H4 (cell line): ENCODE measurements at places on chromosomes 1 and 21.

- no peak for DNase-seq
Observed at GRCh38 chr1:41349361-41350054, 11.7 kb upstream of the FOXO6 start.

- DNase-seq: no peak
Observed at GRCh38 chr1:29675481-29676263, 439.4 kb downstream of the PTPRU start.

GRCh38 chr1:201061049-201061448, 37.5 kb upstream of the KIF21B start:
- no peak for DNase-seq

GRCh38 chr1:102800406-102800805, 307.9 kb downstream of the COL11A1 start:
- no peak for DNase-seq

- DNase-seq: no peak
Observed at GRCh38 chr1:57137980-57138379, 172.2 kb upstream of the C8B start.

GRCh38 chr1:30888975-30889374, 19.6 kb downstream of the SDC3 start:
- DNase-seq: no peak

GRCh38 chr1:18073066-18073642, 34.4 kb upstream of the IGSF21 start:
- DNase-seq: no peak

GRCh38 chr1:224774378-224774777, 155.1 kb upstream of the DNAH14 start:
- DNase-seq: no peak

DNA sequence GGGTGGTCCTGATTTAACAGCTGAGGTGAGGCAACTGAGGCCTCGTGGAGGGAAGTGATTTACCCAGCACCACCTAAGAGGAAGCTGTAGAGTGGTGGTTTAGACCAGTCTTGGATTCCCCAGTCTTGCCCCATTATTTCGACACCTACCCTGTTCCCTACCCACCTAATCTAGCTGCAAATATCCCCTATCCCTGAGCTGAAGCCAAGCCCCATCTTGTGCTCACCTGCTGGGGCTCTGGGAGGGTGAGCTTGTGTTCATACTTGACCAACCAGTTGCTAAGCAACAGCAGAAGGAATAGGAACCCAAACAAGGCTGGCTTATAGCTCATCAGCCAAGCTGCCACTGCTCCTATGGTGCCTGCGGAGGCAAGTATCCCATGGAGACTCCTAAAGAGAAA, 2.0 kb downstream of the TEX46 start:
- no peak for DNase-seq

DNA sequence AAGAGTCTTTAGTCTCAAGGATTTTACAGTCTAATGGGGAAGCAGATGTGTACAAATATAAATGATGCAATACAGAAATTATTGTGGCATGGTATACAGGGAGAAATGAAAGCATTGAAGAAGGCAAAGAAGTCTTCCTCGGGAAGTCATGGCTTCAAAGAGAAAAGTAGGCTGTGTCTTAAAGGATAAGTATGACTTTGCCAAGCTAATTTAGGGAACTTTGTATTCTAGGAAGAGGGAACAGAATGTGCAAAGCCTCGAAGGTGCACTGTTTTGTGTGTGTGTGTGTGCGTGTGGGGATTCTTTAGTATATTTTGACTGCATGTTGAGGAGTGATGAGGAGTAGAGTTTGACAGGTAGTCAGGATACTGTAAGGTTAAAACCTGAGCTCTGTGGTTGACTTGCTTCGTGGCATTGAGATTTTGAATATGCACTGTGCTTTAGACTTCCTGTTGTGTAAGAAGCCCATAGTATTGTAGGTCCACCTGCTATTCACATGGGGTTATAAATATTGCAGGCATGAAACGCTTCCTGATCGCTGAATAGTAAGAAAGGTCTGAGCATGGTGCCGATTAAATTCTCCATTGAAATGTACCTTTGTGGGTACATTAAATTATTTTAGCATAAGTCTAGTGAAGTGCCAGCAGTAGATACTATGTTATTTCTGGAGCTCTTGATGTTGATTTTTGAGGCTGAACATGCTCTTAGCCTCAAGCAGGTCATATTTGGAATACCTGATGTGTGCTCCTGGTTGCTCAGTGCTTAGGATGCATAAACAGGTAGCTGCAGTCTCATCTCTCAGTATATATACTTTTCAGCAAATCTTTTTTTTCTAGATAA, 8.0 kb downstream of the SMAP2 start:
- DNase-seq: no peak

DNA sequence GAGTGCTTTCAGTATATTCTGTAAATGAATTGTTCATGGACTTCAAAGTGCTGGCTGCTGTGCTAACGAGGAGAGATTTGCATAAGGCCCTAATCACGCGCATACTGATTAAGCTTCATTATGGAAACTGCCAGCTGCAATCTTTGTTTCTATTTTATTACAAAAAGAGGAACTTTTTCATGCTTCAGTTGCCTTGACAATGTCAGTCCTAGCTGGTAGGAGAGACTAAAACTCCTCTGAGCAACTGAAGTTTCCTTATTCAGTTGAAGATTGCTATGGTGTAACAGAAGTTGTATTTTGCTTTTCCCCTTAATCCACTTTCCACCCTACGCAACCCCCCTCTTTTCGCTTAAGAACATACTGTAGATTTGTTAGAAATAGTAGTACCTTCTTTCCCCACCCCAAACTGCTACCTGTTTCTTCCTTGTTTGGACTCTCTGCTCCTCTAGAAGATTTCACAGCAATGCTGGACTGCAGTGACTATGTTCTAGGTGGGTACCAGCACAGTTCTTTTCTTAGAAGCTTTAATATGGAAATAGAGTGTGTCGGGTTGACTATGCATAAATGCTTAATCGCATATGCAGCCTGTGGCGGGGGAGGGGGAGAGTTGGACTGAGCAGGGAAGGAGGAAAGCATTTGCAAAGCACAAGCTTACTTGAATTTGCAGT, 108.3 kb downstream of the POU2F1 start:
- DNase-seq: no peak

DNA sequence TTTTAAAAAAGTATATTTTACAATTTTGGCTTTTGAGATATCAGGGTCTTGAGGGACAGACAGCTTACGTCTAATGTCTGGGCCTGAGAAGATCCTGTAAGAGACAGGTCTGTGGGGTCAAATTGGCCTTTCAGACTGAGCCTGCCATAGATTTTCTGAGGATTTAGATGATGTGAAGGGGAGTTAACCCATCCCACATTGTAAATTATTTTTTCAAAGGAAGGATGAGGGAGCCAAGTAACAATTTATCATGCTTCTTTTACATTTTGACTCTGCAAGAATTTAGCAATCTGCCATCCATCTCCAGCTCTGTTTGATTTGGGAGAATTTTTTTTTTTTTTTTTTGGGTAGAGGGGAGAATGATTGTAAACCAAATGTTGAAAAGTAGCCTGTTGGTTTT, 160.9 kb downstream of the ROR1 start:
- no peak for DNase-seq

DNA sequence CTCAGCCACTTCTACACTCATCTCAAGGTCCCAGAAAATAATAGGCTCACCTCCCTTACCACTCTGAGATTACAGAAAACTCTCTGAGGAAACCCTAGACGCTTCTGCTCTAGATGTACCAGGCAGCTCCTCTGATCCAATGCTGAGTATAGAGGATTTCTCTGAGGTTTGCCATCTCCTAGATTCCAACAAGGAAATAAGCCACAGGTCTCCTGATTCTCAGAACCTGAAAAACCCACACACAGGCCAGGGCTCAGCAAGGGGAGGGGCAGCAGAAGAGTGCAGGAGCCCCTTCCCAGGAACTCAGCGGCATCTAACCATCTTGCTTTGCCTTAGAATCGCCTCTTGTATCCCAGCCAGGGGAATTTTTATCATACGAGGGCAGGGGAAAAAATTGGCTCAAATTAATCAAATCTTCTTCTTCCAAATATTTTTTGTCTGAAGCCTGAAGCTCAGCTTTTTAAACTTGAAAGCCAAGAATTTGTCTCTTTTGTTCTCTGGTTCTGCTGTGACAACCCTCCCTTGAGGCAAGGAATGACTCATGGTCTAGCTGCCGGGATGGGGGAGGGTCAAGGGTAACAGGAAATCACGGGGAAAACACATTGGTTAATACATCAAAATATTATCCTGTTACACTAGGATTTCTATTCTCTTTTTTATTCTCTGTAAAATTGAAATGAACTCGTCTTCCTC, 30.8 kb downstream of the GORAB start:
- peak; percentile 79 for DNase-seq

DNA sequence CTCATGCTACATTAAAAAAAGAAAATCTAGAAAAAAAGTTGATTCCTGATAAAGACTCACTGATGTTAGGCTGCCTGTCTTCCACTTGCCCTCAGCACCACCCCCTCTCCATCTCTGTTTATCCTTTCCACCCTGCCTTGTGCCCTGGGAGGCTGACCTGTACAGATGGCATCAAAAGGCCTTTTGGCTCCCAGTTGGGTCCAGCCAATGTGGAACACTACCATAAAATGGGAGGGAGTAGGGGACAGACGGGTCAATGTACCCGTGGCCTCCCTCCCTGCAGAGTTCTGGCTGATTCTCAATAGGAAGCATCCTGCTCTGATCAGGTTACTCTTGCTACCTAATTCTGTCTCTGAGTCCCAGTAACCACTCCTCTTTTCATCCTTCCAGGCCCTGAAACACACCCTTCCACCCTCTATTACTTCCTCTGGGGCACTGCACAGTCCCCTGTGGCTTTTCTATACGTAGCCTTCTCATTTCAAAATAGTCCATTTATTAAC, 300.0 kb downstream of the HHIPL2 start:
- DNase-seq: no peak

- no peak for DNase-seq
Observed at GRCh38 chr1:227316456-227316855, 1.8 kb downstream of the CDC42BPA start.

DNA sequence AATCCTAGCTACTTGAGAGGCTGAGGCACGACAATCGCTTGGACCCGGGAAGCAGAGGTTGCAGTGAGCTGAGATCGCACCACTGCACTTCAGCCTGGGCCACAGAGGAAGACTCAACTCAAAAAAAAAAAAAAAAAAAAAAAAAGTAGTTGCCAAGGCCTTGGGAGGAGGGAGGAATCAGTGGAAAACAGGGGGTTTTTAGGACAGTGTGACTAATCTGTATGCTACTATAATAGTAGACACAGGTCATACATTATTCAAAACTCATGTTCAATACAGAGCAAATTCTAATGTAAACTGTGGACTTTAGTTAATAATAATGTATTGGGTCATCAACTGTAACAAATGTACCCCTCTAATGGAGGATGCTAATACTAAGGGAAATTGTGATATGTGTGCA, 51.7 kb upstream of the CTPS1 start:
- no peak for DNase-seq

DNA sequence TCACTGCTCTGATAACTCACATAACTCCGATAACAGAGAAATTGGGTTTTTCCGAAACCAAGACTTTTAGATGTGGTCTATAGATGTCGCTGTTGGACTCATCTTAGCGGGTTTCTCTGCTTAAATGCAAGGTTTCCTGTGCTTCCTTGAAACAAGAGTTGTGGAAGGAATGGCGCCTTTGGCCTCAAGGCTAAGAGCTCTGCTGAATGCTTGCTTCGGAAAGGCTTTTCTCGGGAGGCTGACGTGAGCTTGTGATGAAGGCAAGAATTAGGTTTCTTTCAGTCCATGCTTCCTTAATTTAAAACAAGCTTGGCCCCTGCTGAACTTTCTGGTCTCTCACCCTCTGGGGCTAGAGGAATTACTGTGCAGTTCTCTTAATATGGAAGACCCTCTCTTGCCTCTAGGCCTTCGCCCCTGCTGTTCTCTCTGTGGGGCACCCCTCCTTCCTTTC, 113.5 kb downstream of the MAP3K21 start:
- DNase-seq: peak; percentile 66

GRCh38 chr1:81670286-81670685, 130.4 kb upstream of the ADGRL2 start:
- DNase-seq: peak; percentile 71

DNA sequence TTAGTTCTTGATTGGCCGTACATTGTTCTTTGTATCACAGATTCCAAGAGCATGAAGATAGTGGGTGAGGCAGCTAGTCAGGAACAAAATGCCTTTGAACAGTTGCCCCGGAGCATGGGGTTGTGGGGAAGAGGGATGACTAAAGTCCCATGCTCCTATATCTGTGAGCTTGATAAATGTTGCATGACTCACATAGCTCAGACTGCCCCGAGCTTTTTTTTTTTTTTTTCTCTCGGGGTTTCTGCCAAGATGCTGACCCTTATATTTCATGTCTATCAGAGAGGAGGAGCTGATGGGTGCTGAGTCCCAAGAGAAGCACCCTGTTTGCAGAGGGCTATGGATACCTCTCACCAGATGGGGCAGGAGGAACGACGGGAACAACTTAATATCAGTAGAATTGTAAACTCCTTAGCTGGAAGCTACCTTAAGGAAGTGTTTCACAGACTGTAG, 40.6 kb downstream of the SRRM1 start:
- DNase-seq: peak; percentile 68

DNA sequence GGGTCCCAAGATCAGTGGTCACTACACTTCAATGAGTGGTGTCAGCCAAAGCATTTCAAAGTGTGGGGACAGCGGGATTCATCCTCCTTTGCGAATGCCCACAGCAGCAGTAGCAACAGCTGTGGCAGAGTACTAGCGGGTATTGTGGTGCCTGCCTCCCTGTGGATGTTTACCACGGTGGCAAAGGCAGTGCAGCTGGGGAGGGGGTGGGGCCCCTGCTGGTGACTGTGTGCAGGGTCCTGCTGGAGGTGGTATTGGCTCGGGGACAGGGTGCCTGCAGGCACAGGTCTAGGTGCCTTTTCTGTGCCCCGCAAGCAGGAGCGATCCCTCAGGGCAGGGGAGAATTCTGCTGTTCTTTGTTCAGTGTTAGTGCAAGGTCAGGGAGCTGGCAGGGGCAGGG, 415.7 kb downstream of the USP25 start:
- no peak for DNase-seq

GRCh38 chr1:98459486-98459870, 202.0 kb upstream of the SNX7 start:
- DNase-seq: no peak
